NCI-H774 (cell line): ENCODE measurements at places on chromosomes 1 and 21.

GRCh38 chr1:89863165-89863830, 42.5 kb downstream of the LRRC8D start:
- DNase-seq, result no peak

- DNase-seq, result no peak
Observed at GRCh38 chr1:21272540-21272939, 17.7 kb downstream of the ECE1 start.

GRCh38 chr1:7199077-7199779, 414.0 kb downstream of the CAMTA1 start:
- no peak for DNase-seq

- no peak for DNase-seq
Observed at GRCh38 chr1:87204441-87204840, 124.2 kb upstream of the LMO4 start.

DNA sequence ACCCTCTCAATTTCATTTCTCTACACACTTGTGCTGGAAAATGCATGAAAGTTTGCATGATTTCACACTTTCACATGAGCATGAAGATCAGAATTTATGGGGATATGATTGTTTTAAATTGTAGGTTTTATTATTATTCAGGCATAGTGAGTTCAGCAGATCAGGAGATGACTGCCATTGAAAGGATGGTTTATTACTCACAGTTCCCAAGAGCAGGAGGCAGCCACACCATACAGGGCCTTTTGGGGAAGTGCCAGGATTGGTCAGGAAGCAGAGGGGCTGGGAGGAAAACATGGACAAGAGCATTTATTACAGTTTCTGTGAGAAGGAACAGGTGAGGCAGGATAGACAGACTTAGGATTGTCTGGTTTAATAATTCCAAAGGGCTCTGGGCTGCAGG, 114.6 kb upstream of the KCNJ15 start:
- no peak for DNase-seq

DNA sequence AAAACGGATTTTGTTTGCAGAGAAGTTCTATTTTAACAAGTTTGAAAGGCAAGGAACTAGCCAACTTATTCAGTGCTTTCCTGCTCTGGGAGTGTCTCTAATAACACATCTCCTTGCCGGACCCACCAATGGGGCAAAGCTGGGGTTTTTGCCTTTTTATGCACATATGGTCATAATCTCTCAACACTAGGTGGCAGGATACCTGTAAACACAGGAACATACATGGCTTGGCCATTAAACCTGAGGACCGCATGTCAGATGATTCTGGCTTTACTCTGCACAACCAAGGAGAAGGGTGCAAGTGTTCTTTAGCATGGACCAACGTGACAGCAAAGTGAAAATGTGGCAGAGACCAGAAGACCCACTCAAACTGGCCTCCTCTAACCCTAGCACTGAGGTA, 4.9 kb downstream of the TMEM9 start:
- DNase-seq, result peak; percentile 9
